ENCODE measurements at places on chromosomes 3 and 15.

- no peak for DNase-seq
These were observed 14.5 kb downstream of the NCEH1 start for GRCh38 chr3:172696357-172696756.

DNA sequence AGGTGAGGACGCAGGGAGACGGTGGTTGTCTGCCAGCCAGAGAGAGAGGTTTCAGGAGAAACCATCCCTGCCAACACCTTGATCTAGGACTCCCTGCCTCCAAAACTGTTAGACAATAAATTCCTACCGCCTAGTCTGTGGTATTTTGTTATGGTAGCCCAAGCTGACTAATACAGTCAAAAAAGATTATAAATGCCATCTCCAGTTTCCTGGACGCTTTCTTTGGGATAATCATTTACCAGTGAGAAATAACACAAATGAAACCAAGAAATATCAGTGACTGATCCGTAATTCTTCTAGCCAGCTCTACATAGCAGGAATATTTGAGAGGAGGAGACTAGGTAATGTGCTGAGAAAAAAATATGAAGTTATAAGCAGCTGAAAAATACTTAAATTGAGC lies 707.8 kb upstream of the LMCD1 start:
- DNase-seq, result no peak

GRCh38 chr3:167700926-167701325 lies 33.8 kb downstream of the PDCD10 start:
- DNase-seq, result no peak

GRCh38 chr15:98330258-98330657 lies 318.1 kb upstream of the IGF1R start:
- no peak for DNase-seq

DNA sequence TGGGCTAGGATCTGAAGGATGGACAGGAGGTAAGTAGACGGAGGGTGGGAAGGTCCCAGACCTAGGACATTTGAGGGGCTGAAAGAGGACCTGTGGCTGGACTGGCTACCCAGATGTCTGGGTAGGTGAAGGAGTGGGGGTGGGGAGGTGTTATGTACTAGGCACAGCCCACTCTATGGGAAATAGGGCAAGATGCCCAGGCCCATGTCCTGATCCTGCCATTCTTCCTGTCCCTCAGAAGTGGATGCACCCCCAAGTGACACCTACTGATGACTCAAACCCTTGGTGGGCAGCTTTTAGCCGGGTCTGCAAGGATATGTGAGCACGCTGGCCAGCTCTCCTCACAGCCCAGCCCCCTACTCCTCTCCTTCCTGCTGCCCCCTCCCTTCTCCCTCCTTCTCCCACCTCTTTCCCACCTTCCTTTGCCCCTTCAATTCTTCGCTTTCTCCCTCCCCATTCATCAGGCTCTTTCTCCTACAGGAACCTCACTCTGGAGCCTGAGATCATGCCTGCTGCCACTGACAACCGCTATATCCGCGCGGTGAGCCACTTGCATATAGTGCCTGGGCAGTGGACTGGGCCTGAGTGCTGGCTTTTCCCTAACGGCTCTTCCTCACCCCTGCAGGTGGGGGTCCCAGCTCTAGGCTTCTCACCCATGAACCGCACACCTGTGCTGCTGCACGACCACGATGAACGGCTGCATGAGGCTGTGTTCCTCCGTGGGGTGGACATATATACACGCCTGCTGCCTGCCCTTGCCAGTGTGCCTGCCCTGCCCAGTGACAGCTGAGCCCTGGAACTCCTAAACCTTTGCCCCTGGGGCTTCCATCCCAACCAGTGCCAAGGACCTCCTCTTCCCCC lies 5.2 kb downstream of the ACY1 start:
- DNase-seq, result no peak

GRCh38 chr3:182824957-182825356 lies 31.7 kb downstream of the ATP11B start:
- no peak for DNase-seq

DNA sequence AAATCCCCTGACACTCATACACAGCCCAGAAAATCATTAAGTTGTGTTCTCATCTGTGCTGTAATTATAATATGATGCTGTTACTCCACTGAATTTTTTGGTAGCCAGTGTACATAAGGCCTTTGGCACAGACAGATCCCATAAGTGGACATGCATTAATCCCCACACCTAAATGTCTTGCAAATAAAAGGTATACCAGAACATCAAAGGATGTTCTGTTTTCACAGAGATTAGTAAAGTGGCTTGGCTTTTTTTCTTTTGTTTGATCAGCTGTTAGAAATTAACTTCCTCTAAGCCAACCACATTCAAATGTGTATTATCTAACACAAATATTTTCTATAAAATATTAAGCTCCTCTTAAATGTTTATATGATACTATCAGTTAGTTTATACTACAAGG lies 2.7 kb downstream of the SST start:
- no peak for DNase-seq

GRCh38 chr15:96053031-96053780 lies 277.3 kb upstream of the NR2F2 start:
- DNase-seq, result no peak

DNA sequence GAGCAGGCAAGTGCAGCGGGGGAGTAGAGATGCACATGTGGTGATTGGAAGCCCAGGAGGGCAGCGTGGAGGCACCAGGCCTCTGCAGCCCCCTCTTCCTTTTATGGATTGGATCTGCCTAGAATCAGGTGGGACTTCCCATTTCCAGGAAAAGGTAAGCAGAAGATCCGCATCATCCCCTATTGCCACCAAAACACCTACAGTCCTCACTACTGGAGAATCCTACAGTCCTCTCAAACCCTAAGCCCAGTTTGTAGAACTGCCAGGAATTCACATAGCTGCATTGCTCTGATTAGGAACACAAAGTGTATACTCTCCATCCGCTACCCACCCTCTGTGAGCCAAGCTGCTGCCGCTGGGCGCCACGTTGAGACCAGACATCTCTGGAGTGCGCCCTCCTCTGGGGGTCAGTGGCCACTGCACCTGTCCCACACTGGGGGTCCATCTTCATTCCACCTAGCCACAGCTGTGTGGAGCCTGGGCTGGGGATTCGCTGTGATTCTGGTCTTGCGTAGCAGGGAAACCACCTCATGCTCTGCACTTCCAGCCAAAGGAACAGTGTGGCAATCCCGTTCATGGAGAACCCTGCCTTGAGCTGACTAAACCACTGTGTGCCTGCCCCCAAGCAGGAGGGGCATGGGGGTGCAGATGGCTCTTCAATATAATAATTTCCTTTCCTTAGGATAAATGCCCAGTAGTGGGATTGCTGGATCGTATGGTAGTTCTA lies 88.9 kb upstream of the PTX3 start:
- no peak for DNase-seq

DNA sequence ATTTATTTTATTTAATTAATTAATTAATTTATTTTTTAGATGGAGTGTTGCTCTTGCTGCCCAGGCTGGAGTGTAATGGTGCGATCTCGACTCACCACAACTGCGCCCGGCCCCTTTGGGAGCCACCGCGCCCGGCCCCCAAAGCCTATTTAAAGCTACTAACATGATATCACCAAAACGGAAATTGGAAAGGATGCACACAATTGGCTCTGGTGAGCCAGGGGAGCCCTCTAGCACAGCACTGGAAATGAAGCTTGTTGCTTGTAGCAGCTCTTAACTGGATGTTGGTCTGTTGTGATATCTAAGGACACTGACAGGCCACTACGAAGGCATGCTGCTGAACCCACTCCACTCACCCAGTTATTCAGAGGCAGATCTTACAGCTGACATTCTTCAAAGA lies 104.5 kb downstream of the IGF2BP2 start:
- DNase-seq, result no peak

DNA sequence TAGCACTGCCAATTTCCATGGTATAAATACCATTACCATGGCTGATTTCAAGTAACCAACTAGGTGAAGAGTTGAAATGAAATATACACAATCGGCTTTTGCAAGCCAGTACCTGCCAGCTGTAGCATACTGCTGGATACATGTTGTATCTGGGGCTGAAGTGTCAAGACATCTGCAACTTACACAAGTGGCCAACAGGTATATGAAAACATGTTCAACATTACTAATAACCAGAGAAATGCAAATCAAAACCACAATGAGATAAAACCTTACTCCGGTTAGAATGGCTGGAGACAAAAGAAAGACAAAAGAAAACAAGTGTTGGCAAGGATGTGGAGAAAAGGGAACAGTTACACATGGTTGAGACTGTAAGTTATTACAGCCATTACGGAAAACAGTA lies 11.6 kb downstream of the ATOSA start:
- DNase-seq, result no peak

DNA sequence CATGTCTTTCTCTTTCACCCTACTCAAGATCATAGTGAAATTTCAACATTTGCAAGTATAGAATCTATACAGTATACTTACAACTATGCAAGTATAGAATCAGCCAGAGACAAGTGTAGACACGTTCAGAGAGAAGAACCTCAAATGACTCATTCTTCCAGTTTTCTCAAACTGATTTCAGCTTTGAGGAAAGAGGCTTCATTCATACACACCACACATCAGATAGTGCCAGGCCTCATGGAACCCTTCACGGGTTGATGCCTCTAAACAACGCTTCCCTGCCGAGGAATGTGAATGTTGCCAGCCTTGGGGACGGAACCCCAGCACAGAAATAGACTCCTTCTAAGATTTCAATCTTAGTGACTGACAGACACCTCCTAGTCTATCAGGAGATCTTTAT lies 135.7 kb downstream of the FOXP1 start:
- no peak for DNase-seq

DNA sequence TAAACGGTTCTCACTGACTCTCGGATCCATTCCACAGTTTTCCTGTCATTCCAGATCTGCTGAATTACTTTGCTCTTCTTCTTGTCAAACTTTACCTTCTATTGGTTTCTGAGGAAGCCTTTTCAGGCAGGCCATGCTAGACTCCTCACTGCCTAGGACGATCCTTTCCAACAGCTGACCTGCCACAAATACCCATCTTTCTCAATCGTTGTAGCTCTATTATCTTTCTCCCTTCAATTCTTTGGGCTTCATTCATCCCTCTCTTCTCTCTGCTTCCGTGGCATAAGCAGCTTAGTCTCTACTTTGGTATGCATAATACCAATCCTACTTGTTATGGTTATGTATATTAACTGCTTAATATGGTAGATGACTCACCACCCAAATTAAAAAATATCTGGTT lies 421.8 kb downstream of the NLGN1 start:
- no peak for DNase-seq

DNA sequence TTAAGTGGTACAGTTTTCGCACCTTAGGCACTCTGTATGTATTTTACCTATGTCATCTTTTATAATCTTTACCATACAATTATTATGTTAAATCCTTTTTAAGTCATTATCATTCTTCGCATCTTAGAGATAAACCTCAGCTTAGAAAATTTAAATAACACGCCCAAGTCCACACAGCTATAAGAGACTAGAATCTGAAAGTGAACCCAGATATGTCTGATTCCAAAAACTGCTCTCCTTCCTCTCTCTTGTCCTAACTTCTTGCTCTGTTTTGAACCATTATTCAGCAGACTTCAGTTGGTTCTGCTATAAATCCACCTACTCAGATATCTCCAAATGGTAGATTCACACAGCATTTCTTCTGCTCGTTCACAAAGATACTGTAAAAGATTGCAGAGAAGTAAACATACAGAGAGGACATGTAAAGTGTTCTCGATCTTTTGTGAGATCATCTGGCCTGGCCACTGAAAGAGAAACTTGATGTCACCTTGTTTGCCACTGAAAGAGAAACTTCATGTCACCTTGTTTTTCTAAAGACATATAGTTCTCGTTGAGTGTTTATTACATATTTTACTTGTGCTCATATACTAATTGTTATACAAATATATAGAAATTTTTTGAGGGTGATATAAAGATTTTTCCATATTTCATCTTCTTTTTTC lies 533.2 kb downstream of the GRM7 start:
- DNase-seq, result no peak

DNA sequence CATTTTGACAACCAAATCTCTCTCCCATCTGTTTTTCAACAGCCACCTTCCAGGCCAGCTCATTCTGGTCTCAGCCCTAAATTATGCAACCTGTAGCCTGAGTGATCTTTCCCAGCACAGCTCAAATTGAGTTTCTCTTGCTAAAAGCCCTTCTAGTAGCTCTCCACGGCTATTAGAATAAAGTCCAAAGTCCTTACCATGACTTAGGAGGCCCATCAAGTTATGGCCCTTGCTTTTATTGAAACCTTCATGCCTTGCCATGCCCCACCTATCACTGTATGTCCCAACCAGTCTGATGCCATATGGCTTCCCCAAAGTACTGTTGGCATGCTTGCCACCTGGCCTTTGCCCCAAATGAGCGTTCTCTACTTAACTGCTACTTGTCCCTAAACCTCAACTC lies 303.5 kb upstream of the GADL1 start:
- DNase-seq, result no peak

DNA sequence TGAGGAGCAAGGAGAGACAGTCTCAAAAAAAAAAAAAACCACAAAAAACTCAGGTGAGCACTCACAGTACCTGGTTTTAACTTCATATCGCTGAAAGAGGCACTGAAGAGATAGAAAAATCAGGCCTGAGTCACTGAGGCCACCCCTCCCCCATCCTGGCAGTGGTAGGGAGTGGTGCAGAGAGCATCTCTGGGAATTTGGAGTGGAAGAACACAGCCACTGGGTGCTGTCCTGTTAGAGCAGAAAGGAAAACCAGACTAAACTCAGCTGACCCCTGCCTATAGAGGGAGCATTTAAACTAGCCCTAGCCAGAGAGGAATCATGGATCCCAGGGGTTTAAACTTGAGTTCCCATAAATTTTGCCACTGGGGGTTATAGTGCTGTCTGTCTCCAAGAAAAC lies 22.2 kb upstream of the DNAJC13 start:
- no peak for DNase-seq

GRCh38 chr3:107833043-107833442 lies 257.8 kb downstream of the CD47 start:
- no peak for DNase-seq

DNA sequence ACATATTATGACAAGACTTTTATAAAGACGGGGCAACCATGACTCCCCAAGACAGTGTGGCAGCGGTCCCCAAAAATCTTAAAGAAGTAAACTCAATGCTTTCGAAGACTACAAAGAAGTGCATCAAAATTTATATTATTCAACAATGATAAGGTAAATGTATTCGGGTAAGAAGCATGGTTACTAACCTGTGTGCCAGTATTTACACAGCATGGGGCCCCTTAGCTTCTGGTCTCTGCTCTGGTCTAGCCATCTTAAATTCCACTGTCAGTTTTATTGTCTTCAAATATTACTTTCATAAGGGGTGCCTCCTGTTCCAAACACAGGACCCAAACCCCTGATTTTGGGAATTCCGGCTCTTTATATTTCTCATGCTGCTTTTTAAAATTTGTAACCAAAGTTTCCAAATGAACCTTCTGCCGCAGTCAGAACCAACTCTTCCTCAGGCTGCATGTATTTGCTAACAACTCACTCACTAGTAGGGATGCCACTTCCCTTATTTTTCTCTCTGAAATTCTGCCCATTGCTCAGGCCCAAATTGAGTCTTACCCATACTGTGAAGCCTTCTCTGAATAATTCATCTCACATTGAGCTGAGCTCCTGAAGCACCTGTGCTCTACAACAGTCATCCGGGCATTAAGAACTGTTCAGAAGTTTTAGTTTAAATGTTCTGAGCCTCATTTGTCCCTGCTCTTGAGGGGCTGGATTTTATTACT lies 1.2 kb downstream of the TTC23 start:
- DNase-seq, result no peak

GRCh38 chr15:90309020-90309419 lies 43.1 kb upstream of the ZNF774 start:
- DNase-seq, result no peak

GRCh38 chr3:173750095-173750494 lies 352.6 kb downstream of the NLGN1 start:
- DNase-seq, result no peak

Measured in amniotic stem cell (primary cell).